Activated T-helper 2 cell treated with anti-CD3 and anti-CD28 coated beads, Interferon-gamma antibody, Interleukin-2, Interleukin-4, amounts not matched to agents 10 μg/mL and 5 μg/mL and 100 μg/mL, durations not matched to agents 14 hours and 24 hours and 36 hours (primary cell): ENCODE measurements at places on chromosomes 3 and 15.

- DNase-seq, result no peak
Observed at GRCh38 chr3:183698756-183699155, 1.2 kb downstream of the YEATS2 start.

DNA sequence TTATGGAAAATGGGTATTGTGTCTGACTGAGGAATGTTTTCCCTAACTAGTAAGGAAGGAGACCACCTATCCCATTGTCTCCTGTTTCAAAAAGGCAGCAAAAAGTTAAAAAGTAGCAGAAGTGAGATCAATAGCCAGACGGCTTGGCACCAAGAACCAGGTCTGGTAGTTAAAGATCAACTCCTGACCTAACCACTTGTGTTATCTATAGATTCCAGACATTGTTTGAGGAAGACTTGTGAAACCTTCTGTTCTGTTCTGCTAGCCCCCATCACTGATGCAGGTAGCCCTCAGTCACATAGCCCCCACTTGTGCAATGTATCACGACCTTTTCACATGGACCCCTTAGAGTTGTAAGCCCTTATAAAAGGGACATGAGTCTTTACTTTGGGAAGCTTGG lies 46.3 kb upstream of the C2CD4B start:
- DNase-seq, result no peak

DNA sequence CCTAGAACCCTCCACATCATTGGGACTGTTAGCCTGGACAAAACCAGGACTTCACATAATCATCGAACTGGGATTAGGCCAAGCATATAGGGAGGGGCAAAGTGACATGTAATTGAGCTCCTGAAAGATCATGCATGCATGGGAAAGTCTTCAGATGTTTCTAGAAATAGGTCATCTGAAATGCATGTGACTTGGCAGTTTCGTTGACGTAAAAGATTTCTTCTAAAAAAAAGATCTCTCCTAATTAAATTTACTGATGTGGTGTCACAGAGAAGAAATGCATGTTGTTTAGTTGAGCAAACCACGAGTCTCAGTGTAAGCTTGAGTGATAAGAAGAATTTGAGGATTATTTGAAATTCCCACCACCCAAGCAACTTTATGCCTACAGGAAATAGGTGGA lies 70.0 kb upstream of the LIMD1 start:
- DNase-seq, result no peak

- no peak for DNase-seq
Observed at GRCh38 chr3:36814776-36815175, 50.4 kb upstream of the DCLK3 start.

DNA sequence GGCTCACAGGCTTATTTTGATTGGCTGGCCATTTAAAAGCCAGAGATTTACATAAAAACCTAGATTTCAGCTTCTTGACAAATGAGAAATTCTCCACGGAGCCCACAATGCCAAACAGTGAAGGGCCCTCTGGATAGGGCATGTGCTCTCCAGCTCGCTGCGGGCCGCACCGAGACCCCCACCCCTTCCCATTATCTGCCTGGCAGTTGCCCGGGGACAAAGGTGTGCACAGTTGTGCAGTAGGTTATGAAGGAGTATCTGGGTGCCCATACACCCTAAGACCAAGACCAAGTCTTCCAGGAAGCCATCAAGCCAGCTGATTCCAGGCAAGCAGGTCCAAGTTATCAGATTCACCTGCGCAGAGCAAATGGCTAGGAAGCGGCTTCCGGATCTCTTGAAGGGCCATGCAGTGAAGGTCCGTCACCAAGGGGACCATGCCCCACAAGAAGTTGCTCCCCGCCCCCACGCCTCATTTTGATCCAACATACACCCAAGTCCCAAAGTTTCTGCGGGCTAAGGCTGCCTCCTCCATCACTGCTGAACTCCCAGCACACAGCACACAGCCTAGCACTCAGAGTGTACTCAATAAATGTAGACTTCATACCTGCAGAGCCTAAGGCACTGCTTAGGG lies 1.3 kb downstream of the MRPS25 start:
- DNase-seq, result no peak

DNA sequence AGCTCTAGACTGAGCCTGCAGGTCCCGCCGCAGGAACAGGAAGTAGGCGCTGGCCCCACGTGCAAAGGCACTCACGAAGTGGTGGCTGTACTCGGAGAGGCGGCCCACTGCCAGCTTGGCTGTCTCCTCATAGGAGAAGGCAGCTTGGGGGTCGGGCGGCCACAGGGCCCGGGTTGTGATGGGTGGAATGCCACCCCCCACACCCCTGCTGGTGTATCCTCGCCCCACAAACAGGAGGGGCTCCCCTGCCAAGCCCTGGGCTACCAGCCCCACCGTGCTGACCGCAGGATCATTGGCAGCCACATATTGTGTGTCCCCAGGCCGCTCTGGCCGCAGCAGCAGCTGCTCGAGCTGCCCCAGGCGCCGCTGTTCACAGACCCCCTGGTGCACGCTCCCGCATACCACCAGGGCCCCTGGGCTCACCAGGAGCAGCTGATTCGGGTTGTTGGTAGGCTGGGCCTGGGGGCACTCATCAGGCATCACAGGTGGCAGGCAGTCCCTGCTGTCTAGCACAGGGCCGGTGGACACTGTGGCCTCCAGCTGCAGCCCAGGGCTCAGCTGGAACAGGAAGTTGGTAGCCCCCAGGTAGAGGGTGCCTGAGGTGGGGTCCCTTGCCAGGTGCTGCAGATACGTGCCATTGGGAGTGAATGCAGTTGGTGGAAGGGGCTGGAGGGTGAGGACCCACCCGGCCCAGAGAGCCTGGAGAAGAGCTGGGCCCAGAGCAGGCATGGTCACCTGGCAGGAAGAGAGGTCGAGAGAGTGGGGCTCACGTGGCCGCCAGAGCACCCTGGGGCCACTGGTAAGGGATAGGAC lies 5.8 kb downstream of the PLXNB1 start:
- no peak for DNase-seq

DNA sequence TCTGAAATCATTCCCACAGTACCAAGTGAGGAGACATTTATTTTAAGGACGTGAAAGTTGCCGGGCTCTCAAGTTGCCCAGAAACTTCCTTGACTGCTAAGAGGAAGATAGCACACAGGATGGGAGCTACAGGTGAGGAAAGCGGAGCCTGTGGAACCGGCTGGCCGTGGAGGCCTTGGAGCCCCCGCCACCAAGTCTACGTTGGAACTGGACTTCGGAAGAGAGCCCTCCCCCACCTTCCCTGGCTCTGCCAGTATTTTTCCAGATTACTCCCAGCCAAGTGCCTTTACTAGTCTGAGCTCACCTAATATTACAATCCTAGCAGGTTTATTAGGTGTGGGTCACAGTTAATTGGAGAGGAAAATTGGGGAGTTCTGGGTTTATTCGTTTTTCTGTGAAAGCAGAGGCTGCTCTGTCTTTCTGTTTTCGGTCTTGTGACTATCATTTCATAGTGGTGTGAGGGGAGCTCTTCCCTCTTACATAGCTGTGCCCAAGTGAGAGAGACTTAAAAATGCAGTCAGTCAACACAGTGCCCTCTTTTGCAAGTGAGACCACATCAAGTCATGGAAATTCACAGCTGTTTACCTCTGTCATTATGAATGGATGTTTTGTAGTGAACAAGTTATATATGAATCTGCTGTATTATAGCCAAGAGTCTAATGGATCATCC lies 6.8 kb downstream of the BOC start:
- DNase-seq, result no peak

GRCh38 chr3:136818191-136818768 lies 646 bp upstream of the SLC35G2 start:
- DNase-seq, result peak; percentile 13

DNA sequence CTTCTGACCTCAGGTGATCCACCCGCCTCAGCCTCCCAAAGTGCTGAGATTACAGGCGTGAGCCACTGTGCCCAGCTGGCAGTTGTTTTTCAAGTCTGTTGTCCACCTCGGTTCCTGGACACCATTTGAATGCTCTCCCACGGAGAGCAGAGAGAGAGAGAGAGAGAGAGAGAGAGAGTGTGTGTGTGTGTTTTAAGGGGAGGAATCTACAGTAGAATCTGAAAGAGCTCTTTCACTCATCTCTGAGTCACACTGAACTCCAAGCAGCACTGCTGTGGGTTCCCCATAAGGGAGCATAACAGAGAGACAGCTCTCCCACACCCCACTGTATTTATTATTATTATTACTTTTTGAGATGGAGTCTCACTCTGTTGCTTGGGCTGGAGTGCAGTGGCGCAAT lies 156.6 kb downstream of the RPLP1 start:
- no peak for DNase-seq

DNA sequence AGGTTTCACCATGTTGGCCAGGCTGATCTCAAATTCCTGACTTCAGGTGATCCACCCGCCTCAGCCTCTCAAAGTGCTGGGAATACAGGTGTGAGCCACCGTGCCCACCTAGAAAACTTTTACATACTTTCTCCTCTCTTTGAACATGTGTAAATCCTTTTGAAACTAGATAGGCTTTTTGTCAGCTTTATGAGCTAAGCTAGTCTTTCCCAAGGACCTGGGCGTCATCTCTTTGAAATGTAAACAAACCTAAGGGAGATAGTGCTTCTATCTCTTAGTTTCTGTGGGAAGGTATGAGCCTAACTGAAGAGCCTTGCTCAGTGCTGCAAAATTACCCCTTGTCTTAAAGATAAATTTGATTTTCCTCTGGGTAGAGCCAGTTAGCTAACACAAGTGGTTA lies 4.8 kb downstream of the CX3CR1 start:
- no peak for DNase-seq
